Spinal cord (tissue), 10 donors: ENCODE measurements at places on chromosomes 4 and X.

DNA sequence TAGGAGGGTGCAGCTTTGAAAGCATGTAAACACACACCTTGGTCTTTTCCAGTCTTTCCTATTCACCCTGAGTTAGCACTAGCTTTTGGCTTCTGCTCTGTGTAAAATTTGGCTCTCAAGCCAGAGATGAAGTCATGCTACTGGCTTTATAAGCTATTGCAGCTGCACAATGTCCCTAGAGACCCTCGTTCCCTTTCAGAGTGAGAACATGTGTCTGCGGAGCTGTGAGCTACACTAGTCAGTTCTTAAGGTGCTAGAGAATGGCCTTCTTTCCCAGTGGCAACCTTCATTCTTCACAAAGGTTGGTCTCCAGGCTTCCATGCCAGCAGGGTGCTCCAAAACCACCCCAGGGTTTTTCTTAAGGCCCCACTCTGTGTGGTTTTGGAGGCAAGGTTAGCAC is 199.1 kb downstream of the SPATA18 start:
- DNase-seq = no peak

DNA sequence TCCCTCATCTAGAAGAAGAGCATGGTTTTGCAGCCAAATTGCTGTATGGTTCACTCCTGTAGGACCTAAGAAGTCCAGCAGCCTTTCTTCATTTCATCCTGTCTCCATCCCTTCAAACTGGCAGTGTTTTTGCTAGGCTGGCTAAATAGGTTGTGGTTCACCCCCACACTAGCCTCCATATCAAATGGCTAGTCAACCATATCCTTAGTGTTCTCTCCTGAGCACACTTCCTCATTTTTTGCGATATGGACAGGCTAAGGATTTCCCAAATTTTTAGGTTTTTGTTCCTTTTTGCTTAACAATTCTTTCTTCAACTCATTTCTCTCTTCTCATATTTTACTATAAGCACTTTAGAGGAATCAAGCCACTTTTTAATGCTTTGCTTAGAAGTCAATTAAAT is 98.8 kb upstream of the NOCT start:
- DNase-seq = no peak

- DNase-seq = no peak
Measured at GRCh38 chr4:149823769-149824221, 8.2 kb upstream of the IQCM start.

GRCh38 chrX:46803140-46803539 is 33.7 kb upstream of the RP2 start:
- no peak for DNase-seq

GRCh38 chr4:76545226-76545884 is 110.3 kb downstream of the SHROOM3 start:
- no peak for DNase-seq

DNA sequence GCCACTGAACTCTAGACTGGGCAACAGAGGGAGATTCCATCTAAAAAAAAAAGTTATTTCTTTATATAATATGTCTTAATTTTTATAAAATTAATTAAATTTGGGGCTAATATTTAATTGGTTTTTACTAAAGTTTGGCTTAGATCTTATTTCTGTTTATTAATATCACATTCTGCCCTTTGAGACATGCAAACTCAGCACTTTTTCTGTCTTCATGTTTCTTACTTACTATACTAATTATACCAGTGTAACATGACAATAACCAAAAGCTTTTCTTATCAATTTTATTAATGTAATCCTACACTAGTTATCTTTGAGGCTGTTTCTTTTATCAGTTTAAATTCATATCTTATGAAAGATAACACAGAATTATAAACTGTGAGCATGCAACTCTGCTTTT is 475.9 kb upstream of the GRID2 start:
- no peak for DNase-seq
